ENCODE measurements at places on chromosomes 4 and X.

GRCh38 chrX:20529301-20529700, 262.6 kb upstream of the RPS6KA3 start:
- no peaks in the 10 kb centered on the region for H3K4me1 ChIP-seq
- no peak overlapping the region for H3K4me3 ChIP-seq
- H3K27me3 ChIP-seq = peaks cover 3% of the 10 kb centered on the region
- DNase-seq = no peak

DNA sequence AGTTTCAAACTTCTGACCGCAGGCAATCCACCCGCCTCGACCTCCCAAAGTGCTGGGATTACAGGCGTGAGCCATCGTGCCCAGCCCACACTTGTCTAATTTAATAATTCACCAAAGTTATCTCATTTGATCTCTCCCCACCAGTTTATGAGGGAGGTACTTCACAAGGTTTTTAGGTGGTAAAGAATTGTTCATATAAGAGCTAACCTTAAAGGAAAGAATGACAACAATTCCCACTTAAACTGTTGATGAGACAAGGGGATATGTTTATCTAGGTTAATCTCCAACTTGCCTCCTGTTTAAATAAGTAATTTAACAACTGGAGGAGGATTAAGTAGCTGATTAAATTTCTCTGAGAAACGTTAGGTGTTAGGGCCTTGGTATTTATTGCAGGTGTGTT, 117.6 kb upstream of the CBLL2 start:
- DNase-seq = no peak
- no peaks in the 10 kb centered on the region for H3K27me3 ChIP-seq
- H3K4me3 ChIP-seq = no peak overlapping the region
- H3K27ac ChIP-seq = no peak overlapping the region

DNA sequence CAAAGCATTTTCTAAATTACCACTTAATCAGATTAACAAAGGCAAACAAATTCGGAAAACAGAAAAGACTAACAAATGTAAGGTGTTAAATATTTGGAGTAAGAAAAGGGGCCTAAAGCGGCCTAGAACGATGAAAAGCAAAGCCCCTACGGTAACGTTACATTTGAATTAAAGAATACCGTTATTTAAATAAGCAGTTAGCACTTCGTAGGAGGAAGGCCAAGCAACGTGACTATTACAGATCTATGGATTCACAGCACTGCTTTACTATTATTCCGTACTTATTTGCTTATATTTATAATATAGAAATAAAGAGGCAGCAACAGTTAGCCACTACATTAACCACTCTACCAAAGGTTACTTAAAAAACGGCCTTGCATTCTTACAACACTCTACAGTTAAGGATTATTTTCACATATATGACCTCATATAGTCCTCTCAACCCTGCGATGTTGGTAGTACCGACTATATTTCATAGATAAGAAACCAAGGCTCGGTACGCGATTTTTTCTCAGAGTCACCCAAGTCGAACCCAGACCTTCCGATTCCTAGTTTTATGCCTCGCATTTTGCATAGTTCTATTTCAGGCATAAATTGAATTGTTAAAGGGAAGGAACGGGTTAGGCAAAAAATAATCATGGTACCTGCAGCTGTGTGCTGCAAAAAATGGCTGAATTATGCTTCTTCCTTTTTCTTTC, 2.9 kb downstream of the KLHL15 start:
- peak overlapping the region; percentile 94 for H3K4me3 ChIP-seq
- DNase-seq = no peak
- H3K36me3 ChIP-seq = no peaks in the 10 kb centered on the region
- no peaks in the 10 kb centered on the region for H3K4me1 ChIP-seq

- no peaks in the 10 kb centered on the region for H3K36me3 ChIP-seq
- H3K4me1 ChIP-seq = no peaks in the 10 kb centered on the region
- no peak overlapping the region for H3K4me3 ChIP-seq
- peak; percentile 63 for DNase-seq
Observed at GRCh38 chrX:48648336-48648751, 35.3 kb upstream of the WAS start.

- no peaks in the 10 kb centered on the region for H3K36me3 ChIP-seq
- H3K27me3 ChIP-seq = no peaks in the 10 kb centered on the region
- H3K27ac ChIP-seq = no peak overlapping the region
- no peak for DNase-seq
- no peak overlapping the region for H3K4me3 ChIP-seq
- no peaks in the 10 kb centered on the region for H3K4me1 ChIP-seq
Observed at GRCh38 chr4:100989401-100989800, 357.9 kb downstream of the PPP3CA start.

GRCh38 chr4:130053723-130054122, 957.8 kb downstream of the C4orf33 start:
- H3K4me3 ChIP-seq = no peak overlapping the region
- no peak for DNase-seq
- no peaks in the 10 kb centered on the region for H3K4me1 ChIP-seq
- H3K27ac ChIP-seq = no peak overlapping the region
- H3K36me3 ChIP-seq = no peaks in the 10 kb centered on the region
- no peaks in the 10 kb centered on the region for H3K27me3 ChIP-seq

DNA sequence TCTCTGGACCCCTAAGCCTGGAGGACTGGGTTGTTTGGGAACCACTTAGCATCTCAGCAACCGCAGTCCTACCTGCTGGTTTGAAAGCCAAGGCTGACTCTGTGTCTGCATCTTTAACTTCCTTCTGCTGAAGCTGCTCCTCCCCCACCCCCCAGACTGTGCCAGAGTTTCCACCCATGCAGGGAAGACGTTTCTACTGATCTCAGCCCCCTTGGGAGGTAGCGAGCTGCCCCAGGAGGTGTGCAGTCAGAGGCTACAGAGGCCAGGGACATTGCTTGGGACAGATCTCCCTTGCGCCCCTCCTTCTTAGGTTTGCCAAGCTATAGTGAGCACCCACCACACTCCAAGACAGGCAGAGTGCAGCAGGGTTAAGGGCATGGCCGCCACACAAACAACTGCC, 4.7 kb upstream of the FATE1 start:
- no peaks in the 10 kb centered on the region for H3K4me1 ChIP-seq
- no peaks in the 10 kb centered on the region for H3K27me3 ChIP-seq
- H3K27ac ChIP-seq = no peak overlapping the region
- no peak overlapping the region for H3K4me3 ChIP-seq
- no peaks in the 10 kb centered on the region for H3K36me3 ChIP-seq
- no peak for DNase-seq

GRCh38 chr4:47010347-47010911, 17.0 kb upstream of the GABRA4 start:
- no peak overlapping the region for H3K4me3 ChIP-seq
- H3K4me1 ChIP-seq = no peaks in the 10 kb centered on the region
- no peak overlapping the region for H3K27ac ChIP-seq
- H3K27me3 ChIP-seq = no peaks in the 10 kb centered on the region

- H3K36me3 ChIP-seq = no peaks in the 10 kb centered on the region
- no peaks in the 10 kb centered on the region for H3K27me3 ChIP-seq
- no peak overlapping the region for H3K27ac ChIP-seq
- no peaks in the 10 kb centered on the region for H3K4me1 ChIP-seq
Observed at GRCh38 chr4:168593399-168593798, 96.5 kb downstream of the PALLD start.

- no peak for DNase-seq
- H3K27me3 ChIP-seq = no peaks in the 10 kb centered on the region
- H3K27ac ChIP-seq = no peak overlapping the region
- H3K36me3 ChIP-seq = no peaks in the 10 kb centered on the region
Observed at GRCh38 chr4:116342143-116342542, 743.2 kb downstream of the TRAM1L1 start.

DNA sequence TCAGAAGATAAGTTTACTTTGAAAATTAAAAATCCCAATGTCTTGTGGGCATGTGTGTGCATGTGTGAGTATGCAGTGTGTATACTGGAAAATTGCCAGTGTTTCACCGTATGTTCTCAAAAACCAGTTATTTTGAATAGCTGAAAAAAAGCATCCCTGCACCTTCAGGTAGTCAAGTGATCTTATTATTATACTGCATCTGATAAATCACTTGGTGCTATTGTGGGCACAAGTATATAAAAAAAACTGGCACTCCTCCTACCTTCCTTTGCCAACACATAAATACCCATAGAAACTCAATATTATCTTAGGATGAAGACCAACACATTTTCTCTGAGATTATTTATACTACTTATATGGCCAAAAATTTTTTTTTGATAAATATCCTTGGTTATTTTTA, 91.5 kb upstream of the MAP9 start:
- H3K4me1 ChIP-seq = no peaks in the 10 kb centered on the region
- H3K36me3 ChIP-seq = no peaks in the 10 kb centered on the region
- no peak overlapping the region for H3K4me3 ChIP-seq
- DNase-seq = no peak

GRCh38 chr4:159748834-159749444, 646.1 kb downstream of the RAPGEF2 start:
- no peak overlapping the region for H3K4me3 ChIP-seq
- H3K4me1 ChIP-seq = no peaks in the 10 kb centered on the region
- H3K27ac ChIP-seq = no peak overlapping the region
- no peaks in the 10 kb centered on the region for H3K27me3 ChIP-seq
- DNase-seq = no peak
- no peaks in the 10 kb centered on the region for H3K36me3 ChIP-seq

GRCh38 chrX:131271274-131271673, 17.8 kb downstream of the IGSF1 start:
- no peak overlapping the region for H3K4me3 ChIP-seq
- no peak overlapping the region for H3K27ac ChIP-seq
- no peaks in the 10 kb centered on the region for H3K4me1 ChIP-seq
- no peaks in the 10 kb centered on the region for H3K36me3 ChIP-seq

DNA sequence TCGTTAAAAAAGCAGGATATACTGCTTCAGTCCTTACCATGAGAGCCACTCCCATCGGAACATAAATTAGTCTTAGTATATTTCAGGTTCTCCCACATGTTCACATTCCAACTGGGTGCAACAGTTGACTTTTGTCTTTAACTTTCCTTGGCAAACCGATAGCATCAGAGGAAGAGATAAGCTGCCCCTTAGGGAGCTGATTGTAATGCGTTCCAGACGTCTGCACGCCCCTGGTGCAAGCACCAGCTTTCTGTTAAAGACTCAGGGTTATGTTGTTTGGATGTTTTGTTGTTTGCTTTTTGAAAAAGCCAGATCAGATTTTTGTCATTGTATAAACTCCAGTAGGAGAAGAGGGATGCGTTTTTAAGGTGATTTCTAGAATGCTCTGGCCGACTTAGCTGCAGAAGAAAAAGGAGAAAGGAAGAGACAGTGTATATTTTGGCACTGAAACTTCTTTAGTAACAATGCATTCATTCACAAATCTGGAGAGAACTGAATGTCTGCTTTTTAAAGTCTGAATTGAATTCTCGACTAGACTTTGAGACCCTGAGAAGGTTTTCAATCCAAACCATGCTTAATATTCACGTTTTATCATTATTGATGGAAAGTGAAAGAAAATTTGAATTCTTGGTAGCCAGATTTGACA, 160.9 kb downstream of the CBR4 start:
- H3K27me3 ChIP-seq = no peaks in the 10 kb centered on the region
- peaks cover 12% of the 10 kb centered on the region for H3K4me1 ChIP-seq
- H3K36me3 ChIP-seq = peaks cover 6% of the 10 kb centered on the region
- H3K4me3 ChIP-seq = peak overlapping the region; percentile 23
- DNase-seq = no peak
- H3K27ac ChIP-seq = peak overlapping the region; percentile 97

GRCh38 chr4:10201381-10202223, 85.0 kb upstream of the WDR1 start:
- no peak overlapping the region for H3K27ac ChIP-seq
- H3K4me1 ChIP-seq = no peaks in the 10 kb centered on the region
- H3K36me3 ChIP-seq = no peaks in the 10 kb centered on the region
- DNase-seq = no peak
- no peak overlapping the region for H3K4me3 ChIP-seq

GRCh38 chr4:169025184-169025583, 15.1 kb upstream of the CBR4 start:
- H3K27ac ChIP-seq = no peak overlapping the region
- no peaks in the 10 kb centered on the region for H3K36me3 ChIP-seq
- no peaks in the 10 kb centered on the region for H3K4me1 ChIP-seq
- no peak overlapping the region for H3K4me3 ChIP-seq
- H3K27me3 ChIP-seq = no peaks in the 10 kb centered on the region
- no peak for DNase-seq

GRCh38 chrX:91039777-91040176, 394.9 kb upstream of the PABPC5 start:
- H3K27me3 ChIP-seq = no peaks in the 10 kb centered on the region
- DNase-seq = no peak
- H3K4me3 ChIP-seq = no peak overlapping the region
- no peak overlapping the region for H3K27ac ChIP-seq

GRCh38 chrX:50003927-50004326, 81.5 kb downstream of the CLCN5 start:
- no peaks in the 10 kb centered on the region for H3K27me3 ChIP-seq
- DNase-seq = no peak
- no peaks in the 10 kb centered on the region for H3K36me3 ChIP-seq
- no peaks in the 10 kb centered on the region for H3K4me1 ChIP-seq
- no peak overlapping the region for H3K27ac ChIP-seq
- H3K4me3 ChIP-seq = no peak overlapping the region

DNA sequence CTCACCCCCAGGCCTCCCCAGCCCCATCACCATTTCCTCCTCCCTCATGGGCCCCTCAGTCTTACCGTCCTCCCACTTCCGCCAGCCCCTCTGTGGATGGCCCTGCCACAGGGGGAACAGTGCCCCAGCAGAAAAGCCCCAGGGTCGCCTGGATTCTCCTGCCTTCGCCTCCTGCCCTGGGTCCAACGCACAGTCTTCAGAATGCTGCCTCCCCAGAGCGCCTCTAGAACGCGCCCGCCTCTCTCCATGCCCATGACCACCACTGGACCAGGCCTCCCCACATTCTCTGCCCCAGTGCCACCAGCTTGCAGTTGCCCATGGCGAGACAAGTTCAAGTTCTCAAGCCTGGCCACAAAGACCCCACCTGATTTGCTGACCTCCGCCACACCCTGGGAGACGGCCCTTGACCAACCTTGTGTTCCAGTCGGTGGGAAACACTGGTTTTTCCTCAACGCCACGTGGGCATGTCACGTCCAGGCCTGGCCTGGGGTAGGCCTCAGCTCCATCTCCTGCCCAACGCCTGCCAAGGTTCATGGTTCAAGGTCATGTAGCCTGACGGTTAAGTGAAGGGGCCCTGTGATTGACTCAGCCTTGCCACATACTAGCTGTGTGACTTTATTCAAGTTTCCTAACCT, 634 bp upstream of the PLXNB3 start:
- H3K27ac ChIP-seq = no peak overlapping the region
- no peak for DNase-seq
- no peak overlapping the region for H3K4me3 ChIP-seq
- H3K27me3 ChIP-seq = no peaks in the 10 kb centered on the region
- no peaks in the 10 kb centered on the region for H3K36me3 ChIP-seq

- H3K4me1 ChIP-seq = no peaks in the 10 kb centered on the region
- no peak overlapping the region for H3K27ac ChIP-seq
Observed at GRCh38 chr4:110108422-110108821, 90.0 kb downstream of the ELOVL6 start.
